ENCODE measurements at places on chromosomes 1 and 21.

GRCh38 chr1:31505911-31506497, 70.3 kb upstream of the TINAGL1 start:
- peak; percentile 44 for DNase-seq

GRCh38 chr21:40517646-40518045, 329.3 kb downstream of the DSCAM start:
- no peak for DNase-seq

DNA sequence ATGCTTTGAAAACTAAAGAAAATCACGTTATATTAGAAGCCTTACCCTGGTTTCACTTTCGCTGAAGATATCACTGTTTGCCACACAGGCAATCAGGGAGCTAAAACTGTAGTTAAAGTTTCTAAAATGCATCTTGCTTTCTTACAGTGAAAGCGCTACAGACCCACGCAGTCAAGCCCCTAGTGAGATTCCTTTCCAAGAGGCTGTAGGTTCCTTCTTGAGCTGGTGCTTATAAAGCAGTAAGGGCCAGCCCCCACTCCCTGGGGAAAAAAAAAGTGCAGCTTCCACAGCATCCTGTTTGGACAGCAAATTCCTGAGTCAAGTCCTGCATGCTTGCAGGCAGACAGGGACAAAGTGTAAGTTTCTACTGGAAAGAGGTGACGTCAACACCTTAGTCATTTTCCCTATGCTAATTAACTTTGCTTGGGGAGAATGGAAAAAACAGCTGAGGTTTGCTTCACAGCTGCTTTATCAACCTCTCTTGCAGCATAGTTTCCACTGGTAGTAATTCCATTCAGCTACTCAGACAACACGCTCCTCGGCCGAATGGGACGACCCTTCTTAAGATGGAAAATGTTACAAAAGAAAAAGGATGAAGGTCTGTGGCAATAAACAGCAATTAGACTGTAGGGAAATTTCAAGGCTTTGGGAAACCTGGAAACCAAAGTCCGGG, 14.7 kb upstream of the KCNE1 start:
- no peak for DNase-seq

DNA sequence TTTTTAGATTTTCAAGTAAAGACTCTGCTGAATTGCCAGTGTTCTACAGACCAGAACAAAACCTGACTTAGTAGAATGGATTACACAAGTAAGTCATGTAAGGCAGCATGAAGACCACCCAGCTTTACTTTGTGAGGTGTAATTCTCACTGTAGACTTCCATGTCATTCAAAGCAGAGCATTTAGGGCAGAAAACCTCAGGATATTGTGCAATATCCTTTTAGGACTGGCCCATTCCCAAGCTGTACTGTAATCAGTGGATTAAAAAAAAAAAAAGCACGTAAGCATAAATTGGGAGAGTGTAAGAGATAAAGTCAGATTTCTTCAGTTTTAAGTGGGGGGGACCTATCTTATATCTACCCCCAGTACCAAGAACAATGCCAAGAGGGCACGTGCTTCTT, 380.5 kb upstream of the PRMT6 start:
- no peak for DNase-seq

- DNase-seq, result no peak
These were observed 6.6 kb upstream of the MIIP start for GRCh38 chr1:12012560-12013316.

DNA sequence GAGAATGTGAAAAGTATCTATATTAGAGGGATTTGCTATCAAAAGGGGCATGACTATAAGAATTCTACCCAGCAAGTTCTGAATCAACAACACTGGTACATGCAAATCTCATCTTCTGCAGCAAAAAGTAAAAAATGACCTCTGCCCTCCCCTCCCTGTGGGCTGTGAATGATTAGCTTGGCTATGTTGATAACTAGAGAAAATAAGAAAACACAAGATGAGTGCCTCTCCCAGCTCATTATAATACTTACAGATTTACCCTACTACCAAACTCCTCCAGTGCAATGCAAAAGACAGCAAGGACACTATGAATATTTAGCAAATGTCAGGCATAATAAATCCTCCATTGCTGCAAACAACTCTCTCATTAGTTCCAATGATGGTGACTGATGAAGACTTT, 102.4 kb downstream of the SLC45A1 start:
- no peak for DNase-seq

DNA sequence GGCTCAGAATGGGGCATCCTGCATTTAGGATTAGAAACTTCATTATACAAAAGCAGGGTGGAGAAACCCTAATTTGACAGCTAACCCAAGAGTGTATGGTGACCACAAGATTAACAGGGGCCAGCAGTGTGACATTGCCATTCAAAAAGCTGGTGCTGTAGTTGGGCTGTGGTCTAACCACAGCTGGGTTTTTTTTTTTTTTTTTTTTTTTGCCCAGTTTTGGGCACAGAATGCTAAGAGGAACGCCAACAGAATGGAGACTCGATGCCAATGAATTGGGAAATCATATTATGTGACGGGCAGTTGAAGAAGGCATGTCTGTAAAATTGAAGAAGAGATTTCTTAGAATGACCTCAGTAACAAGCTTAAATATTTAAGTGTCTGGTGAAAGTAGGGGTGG, 58.4 kb downstream of the NFIA start:
- no peak for DNase-seq

- DNase-seq, result no peak
These were observed 696 bp downstream of the LSS start for GRCh38 chr21:46227811-46228344.

DNA sequence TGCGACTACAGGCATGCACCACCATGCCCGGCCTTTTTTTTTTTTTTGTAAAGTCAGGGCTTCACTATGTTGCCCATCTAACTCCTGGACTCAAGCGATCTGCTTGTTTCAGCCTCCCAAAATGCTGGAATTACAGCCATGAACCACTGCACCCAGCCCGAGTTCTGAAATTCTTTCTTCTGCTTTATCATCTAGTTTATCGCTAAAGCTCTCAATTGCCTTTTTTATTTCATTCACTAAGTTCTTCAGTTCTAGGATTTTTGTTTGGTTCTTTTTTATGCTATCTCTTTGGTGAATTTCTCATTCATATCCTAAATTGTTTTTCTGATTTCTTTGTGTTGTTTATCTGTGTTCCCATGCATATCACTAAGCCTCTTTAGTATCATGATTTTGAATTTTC, 27.0 kb downstream of the KIAA0319L start:
- no peak for DNase-seq

- no peak for DNase-seq
These were observed 209.7 kb downstream of the LRRC7 start for GRCh38 chr1:69777423-69777822.

All from GM12891 (cell line).